Activated CD8-positive, alpha-beta memory T cell treated with anti-CD3 and anti-CD28 coated beads for 4 hours (primary cell): ENCODE measurements at places on chromosomes 11 and 22.

GRCh38 chr11:11296434-11296833 is 56.6 kb downstream of the CSNK2A3 start:
- no peak for DNase-seq

DNA sequence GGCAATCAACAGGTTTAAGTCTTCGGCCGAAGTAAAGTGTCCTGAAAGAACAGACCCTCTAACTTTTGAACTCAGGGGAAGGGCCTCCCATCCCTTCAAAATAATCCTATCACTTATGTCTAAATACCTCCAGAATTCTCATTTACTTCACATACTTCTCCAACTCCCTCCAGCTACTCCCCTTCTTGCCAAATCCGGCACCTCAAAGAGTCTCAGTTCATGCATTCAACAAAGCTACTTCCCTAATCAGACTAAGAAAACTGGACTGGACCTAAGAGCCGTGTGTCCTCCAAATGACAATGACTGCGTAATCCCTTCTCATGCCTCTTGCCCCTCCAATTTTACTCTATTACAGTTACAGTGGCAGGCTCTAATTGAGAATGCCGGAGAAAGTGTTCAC is 1.3 kb downstream of the DDB1 start:
- DNase-seq, result no peak

- DNase-seq, result no peak
These were observed 242.0 kb downstream of the TENM4 start for GRCh38 chr11:79198898-79199250.

DNA sequence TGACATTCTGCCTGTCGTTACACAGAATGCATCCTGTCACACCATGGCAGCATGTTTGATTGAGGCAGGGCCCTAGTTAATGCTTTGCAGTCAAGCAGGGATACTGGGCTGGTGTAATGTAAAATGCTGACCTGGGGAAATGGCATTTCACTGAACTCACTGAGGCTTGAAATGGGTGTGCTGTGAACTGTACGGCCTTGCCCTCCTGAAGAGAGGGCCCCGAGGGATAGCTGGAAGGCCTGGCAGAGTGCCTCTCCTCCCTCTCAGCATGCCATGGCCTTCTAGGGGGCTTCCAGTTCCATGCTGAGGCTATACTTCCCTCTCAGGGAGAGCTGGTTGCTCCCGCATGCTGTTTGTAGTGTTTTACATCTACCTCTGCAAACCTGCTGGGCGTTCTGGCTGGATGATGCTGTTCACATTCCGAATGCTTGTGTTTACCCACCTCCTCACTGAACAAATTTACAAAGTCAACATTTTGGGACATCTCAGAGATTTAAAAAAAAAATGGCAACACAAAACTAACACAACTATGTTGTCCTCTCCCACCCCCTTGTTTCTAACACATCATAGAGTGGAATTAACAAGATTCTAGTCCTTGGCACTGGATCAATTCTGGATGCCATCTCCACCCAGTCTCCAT is 416.7 kb upstream of the CADM1 start:
- DNase-seq, result no peak

DNA sequence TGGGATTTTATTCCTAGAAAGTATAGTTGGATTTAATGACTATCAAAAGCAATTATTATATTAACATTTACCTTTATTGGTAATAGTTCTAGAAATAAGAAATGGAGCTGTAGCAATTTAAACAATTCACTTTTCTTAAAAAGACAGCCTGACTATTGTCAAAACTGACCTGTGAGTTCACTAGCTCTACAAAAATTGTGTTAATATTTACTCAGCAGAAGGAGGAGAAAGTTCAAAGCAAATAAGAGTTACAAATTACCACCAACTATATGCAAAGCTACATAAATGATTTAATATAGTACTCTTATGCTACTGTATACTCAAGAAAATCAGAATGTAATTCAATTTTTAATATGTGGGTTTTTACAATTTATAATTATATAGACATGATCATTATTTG is 310.0 kb downstream of the DCDC1 start:
- no peak for DNase-seq

DNA sequence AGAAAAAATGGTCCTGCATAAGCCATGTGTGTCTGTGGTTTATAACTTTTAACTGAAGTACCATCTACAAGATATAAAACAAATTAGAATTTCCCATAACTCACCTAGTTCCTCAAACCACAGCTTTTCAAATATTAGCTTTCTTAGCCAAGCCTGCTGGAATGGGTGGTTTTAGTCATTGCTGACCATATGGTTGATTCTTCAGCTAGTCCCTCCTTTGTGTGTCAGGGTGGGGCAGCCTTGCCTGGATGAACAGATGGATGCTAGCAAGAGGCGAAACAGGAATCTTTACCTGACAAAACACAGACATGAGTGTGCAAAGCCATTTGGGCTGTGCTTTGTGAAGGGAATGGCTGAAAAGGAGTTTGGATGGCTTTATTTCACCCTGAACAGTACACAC is 6.9 kb upstream of the B3GNT6 start:
- DNase-seq, result no peak

- DNase-seq, result no peak
These were observed 123.9 kb upstream of the NCAM1 start for GRCh38 chr11:112837162-112837826.
